ENCODE measurements at places on chromosomes 13 and 19. TPM values are rescaled to one million over a fixed set of nuclear protein-coding genes. Genes with fewer than 3 reads are reported as not detected.
A peak's percentile ranks its signal among the peaks of the same experiment; 100 is the strongest.

GRCh38 chr13:30403456-30403855, 18.8 kb upstream of the UBE2L5 start:
- DNase-seq: no peak

DNA sequence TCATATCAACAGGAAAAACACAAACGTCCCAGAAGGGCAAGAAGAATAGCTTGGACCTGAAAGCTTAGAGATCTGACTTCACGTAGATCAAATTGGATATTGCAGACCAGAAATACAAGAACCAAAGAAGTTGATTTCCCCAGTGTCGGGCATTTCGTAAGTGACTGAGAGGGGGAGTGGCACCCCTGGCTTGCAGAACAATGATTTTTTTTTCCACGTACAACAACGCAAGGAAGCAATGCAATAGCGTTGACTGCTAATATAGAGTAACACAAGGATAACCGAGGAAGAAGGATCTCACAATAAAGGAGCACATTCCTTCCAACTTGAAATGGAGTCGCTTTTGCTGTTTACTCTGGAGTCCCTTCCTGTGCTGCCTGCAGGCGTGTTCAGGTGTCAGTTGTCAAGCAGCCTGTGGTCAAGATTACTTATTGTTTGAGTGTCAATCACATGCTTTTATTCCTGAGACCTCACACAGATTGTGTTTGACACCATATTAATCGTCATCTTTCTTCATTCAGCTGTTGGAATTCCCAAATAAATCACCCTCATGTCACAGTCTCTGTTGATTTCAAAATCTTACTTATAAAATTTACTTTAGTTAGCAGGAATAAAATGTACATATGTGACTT, 139.4 kb downstream of the FREM2 start:
- no peak for DNase-seq

GRCh38 chr19:11950312-11950711, 14.5 kb upstream of the ZNF763 start:
- no peak for DNase-seq

- no peak for DNase-seq
These were observed at the start of gene ZNF329 for GRCh38 chr19:58150328-58150921. Gene ZNF329, minus strand, starts transcription at chr19:58150789. Its CDS starts 21,286 bp downstream, at chr19:58129503.

CEACAM16 gene
- total RNA-seq: not detected

NPHS1 gene
- total RNA-seq: not detected

GRCh38 chr19:1001538-1002166, 1.4 kb downstream of the GRIN3B start:
- DNase-seq: no peak

GRCh38 chr13:42022796-42023493, 25.5 kb upstream of the DGKH start:
- DNase-seq: no peak

LILRA5 gene
- total RNA-seq: not detected

SLC7A10 gene
- not detected for total RNA-seq

DNA sequence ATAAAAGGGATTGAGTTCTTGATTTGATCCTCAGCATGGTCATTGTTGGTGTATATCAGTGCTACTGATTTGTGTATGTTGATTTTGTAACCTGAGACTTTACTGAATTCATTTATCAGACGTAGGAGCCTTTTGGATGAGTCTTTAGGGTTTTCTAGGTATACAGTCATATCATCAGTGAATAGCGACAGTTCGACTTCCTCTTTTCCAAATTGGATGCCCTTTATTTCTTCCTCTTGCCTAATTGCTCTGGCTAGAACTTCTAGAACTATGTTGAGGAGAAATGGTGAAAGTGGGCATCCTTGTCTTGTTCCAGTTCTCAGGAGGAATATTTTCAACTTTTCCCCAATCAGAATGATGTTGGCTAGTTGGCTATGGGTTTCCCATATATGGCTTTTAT, 27.0 kb downstream of the POMP start:
- DNase-seq: no peak

COX6B2 gene
- not detected for total RNA-seq

IGFL3 gene
- not detected for total RNA-seq

ZNF728 gene
- not detected for total RNA-seq

GRCh38 chr19:11446652-11447301, 11.3 kb downstream of the PRKCSH start:
- DNase-seq: no peak

DNA sequence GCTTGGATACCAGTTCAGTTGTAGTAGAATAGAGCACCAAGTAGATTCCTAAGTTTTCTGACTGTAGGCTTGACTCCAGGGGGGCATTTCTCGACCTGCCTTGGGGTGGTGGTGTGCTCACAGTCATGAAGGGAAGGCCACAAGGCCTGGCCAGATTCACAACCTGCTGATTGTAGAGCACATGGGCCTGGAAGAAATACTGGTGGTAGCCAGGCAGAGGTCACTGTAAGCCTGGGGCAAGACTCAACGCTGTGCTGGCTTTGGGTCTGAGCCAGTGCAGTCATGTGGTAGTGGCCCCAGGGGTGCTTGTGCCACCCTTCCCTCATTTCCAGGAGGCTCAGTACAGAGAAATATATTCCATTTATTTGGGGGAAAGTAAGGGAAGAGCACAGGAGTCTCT, 832.3 kb upstream of the SLC10A2 start:
- no peak for DNase-seq

- DNase-seq: no peak
These were observed 76.0 kb upstream of the TSC22D1 start for GRCh38 chr13:44652168-44652567.

DNA sequence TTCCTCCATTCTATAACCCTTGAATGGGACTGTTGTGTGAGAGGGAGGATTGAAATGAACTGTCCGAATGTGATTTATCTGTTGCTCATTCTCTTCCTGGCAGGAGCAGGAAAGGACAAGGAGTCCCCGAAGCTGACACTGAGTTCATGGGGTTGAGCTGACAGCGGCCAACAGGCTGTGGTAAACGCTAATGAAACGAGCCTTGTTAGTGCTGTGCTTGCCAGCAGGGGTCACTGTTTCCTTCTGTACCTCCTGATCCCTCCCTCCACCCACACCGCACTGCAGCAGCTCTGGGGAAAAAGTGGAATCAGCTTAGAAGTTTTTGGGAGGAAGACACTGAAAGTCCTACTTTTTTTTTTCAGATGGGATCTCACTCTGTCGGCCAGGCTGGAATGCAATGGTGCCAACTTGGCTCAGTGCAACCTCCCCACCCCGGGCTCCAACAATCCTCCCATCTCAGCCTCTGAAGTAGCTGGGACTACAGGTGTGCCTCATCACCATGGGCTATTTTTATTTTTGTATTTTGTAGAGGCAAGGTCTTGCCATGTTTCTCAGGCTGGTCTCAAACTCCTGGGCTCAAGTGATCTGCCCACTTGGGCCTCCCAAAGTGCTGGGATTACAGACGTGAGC, 6.7 kb upstream of the ZNF761 start:
- peak; percentile 31 for DNase-seq

- DNase-seq: no peak
These were observed 126.6 kb downstream of the USP12 start for GRCh38 chr13:27044837-27045570.

DNA sequence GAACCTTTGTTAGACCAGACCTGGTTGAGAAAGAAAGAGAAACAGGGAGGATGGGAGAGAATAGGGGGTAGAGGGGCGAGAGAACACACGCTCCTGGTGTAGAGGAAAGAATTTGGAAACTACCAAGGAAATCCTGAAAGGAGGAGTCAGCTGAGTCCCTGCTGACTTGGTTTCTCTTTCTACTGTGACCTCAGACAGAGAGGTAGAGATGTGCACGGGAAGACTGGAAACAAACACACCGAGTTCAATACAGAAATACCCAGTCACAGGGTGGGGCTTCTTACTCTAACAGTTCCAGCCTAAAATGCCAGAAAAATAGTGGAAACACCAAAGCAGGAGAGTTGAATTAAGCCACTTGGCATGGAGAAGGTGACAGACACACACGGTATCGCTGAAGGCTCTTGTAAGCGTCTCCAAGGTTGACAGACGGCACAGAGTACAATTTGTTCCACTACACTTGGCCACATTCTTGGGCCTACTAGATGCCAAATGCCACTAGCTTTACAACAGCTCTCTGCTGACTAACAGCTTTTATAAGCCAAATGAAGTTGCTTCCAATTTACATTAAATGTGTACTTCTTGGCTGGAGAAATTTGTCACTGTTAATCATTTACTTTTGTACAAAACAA, 28.1 kb downstream of the LATS2 start:
- no peak for DNase-seq

DENND1C gene
- total RNA-seq: not detected

LRRC25 gene
- total RNA-seq: not detected

DNA sequence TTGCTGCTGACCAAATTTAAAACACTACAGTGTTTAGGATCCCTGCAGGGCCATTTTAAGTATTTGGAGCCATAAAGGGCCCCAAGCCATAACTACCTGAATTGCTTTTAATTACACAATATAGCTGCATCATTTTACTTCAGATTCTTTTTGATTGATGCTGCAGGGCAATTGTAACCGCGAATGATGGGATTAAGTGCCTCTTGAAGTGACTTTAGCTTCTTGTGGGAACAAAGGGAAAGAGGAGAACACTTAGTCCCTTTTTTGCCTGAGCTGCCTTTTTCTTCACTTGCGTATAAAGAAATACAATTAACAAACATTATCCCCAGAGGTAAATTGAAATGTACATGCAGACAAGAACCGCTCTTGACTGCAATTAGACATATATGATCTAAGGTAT, 228.5 kb downstream of the ZIC5 start:
- DNase-seq: no peak

DNA sequence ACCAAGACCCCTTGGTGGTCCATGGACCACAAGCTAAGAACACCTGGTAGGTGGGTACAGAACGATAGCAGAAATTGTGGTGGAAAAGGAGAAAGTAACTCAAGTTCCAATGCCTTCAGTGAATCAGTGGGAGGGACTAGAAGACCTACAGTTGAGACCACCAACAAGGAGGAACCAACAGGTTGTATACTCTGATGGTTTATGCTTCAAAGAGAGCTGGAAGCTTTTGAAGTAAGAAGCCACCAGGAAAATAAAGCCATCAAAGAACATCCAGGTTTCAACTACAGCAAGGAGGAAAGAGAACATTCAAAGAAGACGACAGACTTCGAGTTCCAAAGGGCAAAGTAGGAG, 42.4 kb downstream of the DIAPH3 start:
- no peak for DNase-seq

GRCh38 chr13:107339209-107339608, 771.3 kb upstream of the ARGLU1 start:
- DNase-seq: no peak

GRCh38 chr19:33684538-33685232, 62.9 kb downstream of the CHST8 start:
- no peak for DNase-seq

ZNF573 gene
- total RNA-seq: 8.0 TPM

FDX2 gene
- total RNA-seq: 19.0 TPM

GRCh38 chr19:14405758-14406644, 13.1 kb downstream of the DDX39A start:
- DNase-seq: no peak

ZNF254 gene
- 10.1 TPM for total RNA-seq

GRCh38 chr13:25632166-25632888, 260.6 kb downstream of the ATP8A2 start:
- no peak for DNase-seq

DNA sequence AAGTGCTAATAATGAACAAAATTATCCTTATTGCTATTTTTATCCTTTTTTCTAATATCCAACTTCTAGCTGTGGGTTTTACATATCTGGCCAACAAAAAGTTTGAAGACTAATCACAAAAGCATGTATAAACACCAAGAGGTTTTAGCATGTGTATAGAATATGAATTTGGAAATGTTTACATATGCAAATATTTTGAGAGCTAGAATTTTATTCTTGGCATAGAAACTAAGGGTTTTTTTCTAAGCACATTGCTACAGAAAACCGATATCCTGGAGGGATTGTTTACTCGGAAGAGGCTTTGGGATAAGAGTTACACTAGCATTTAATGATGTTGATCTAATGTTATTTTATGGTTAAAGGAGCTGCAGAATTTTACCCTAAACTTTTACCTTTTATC, 392.1 kb downstream of the EFNB2 start:
- no peak for DNase-seq

DNA sequence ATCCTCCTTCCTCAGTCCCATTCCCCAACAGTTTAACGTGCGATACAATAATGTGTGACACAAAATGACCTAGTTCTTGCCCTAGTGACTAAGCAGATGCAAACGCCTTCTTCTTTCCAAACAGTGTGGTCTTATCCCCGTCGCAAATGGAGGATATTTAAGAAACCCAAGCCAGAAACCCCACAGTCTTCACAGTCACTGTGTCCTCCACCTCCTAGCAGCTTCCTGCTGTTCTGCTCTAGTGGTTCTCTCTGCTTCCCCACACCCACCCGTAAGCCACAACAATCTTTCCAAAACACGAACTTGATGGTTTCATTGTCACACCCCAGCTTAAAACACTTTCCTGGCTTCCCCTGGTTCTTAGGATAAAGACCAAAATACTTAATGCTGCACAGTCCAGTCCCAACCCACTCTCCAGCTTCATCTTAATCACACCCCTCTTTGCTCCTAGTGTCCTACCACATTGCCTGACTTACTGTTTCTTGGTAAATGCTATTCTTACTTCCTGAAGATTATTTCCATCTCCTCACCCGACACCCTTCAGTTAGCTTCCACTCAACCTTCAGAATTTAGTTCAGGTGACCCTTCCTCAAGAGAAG, 32.3 kb downstream of the ITM2B start:
- DNase-seq: no peak

- DNase-seq: no peak
These were observed 166.6 kb downstream of the KLF12 start for GRCh38 chr13:73967397-73968165.

GRCh38 chr13:44309794-44310757, 63.5 kb upstream of the SERP2 start:
- DNase-seq: no peak

CCDC8 gene
- total RNA-seq: 3.3 TPM

DNA sequence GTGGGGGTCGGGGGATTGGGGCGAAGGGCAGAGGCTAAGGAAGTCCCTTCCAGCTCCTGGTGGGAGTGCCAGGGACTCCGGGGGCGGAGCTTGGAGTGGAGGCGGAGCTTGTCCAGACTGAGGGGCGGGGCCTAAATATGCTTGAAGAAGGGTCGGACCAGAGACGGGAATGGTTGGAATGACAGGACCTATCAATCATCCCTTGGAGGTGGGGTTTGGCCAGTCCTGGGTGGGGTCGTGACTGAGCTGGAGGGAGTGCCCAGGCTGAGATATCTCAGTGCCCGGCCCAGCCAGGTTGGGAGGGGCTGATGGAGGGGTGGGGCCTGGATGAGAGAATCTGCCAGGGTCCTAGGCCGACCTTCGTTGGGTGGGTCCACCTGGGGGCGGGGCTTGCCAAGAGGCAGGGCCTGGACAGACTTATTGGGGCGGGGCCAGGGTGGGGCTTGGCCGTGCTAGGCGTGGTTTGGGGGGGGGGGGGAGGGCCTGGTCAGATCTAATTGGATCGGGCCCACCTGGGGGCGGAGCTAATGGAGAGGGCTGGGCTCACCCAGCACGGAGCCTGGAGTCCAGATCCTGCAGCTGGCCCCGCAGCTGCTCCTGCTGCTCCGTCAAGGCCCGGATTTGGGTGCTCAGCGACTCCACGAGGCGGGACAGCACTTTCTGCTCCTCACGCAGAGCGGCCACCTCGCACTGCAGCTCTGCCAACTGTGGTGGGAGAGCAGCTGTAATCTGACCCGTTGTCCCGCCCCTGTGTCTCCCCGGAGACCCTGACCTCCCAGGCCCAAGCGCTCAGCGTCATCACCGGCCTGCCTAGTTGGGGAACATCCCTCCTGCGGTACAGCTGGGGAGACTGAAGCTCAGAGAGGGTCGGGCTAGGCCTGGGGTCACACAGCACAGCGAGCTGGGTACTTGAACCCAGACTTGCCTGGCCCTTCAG, 2.6 kb upstream of the WIZ start:
- peak; percentile 66 for DNase-seq

IGFL1 gene
- not detected for total RNA-seq

Data from glomerular endothelial cell (primary cell).